Astrocyte of the cerebellum (primary cell): ENCODE measurements at places on chromosomes 3 and 15.

- DNase-seq = no peak
These were observed 127.6 kb downstream of the DUT start for GRCh38 chr15:48458876-48459275.

DNA sequence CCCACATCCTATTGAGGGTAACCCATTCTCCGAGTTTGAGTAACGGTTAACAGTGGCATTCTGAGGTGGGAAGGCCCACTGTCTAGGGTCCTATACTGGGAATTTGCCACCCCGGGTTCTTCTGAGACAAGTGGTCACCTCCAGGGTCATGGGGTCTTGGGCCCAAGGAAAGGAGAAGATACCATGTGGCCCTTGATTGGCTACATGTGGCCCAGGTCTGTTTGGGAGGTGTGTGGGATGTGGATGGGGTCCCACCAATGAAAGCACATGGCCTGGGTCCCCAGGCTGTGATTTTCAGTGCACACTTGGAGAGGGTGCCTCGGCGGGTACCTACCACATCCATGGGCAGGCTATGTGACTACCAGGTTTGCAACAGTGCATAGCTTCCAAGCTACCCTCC lies 214.4 kb downstream of the UBE3A start:
- DNase-seq = no peak

DNA sequence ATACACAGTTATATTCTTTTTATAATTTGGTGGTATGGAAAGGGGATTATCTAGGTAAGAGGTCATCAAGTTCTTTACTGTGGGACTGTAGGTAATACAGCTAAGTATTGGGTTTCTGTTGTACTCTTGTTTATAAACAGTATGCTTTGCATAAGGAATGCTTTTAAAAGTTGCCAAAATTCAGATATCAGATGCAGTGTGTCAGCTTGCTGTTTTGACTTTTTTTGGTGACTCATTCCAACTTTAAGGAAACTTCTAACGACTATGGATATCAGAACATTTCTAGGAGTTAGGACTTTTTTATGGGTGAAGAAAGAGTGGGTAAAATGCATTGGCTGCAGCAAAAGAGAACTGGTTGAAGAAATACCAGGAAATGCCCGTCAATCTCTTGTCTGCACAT lies 2.8 kb downstream of the SCAANT1 start:
- no peak for DNase-seq

DNA sequence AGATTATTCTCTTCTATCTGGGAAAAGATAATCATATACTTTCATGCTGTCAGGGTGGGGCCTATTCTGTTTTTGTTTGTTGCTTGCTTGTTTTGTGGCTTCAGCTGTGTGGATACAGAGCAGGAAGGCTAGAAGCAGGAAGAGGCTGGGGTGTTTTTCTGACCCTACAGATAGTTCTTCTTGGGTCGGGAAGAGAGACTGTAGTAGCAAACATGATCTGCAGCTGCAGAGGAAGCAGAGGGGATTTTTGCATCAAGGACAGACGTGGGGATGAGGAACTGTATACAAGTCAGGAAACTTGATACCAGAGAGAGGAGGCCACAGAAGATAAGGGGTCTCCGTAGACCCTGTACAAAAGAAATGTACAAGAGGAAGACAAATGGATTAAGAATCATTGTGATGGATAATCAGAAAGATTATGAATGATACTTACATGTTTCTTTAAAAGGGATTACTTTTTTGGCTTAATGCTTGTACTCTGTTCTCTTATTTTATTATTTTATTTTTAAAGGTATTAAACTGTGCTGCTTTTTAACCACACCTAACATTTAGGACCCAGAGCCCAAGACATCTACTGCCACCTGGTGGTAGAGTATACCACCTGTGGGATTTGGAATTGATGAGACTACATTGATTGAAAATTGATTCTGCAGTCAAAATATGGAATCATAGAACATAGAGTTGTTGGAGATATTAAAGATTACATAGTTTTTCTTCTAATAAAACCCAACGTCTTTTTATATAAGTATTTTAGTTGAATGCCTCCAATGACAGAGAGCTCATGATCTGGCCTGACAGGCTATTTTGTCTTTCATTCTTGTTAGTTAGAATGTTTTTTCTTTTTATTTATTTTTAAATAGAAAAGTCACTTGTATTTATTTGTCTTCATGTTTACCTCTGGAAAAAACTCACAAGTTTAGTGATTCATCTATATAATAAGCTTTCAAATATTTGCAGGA lies 87.3 kb upstream of the ROPN1 start:
- DNase-seq = peak; percentile 24

GRCh38 chr3:70085613-70086012 lies 86.1 kb downstream of the SAMMSON start:
- no peak for DNase-seq

DNA sequence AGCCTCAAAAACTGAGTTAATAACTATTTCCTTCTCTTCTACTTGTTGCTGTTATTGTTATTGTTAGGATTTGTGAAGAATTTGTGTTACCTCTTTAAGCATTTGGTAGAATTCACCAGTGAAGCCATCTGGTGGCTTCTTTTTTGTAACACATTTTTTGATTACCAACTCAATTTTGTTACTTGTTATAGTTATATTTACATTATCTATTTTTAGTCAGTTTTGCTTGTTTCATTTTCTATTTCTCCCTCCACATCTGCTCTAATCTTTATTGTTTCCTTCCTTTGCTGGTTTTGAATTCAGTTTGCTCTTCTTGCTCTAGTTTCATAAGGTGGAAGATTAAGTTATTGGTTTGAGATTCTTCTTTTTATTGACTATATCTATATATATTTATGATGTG lies 3.7 kb upstream of the SLC9C1 start:
- DNase-seq = no peak
